Sigmoid colon (tissue), 7 donors: ENCODE measurements at places on chromosomes 2 and 18. TPM values are rescaled to one million over a fixed set of nuclear protein-coding genes. Genes with fewer than 3 reads are reported as not detected.

The KCNS3 gene
- polyA plus RNA-seq, result 4.2 TPM

GRCh38 chr18:46772357-46772756 lies 15.5 kb upstream of the ST8SIA5 start:
- no peaks in the 10 kb centered on the region for H3K36me3 ChIP-seq
- H3K4me3 ChIP-seq, result no peak overlapping the region
- H3K27ac ChIP-seq, result no peak overlapping the region
- no peak for DNase-seq

- no peaks in the 10 kb centered on the region for H3K4me1 ChIP-seq
- H3K4me3 ChIP-seq, result no peak overlapping the region
- H3K36me3 ChIP-seq, result no peaks in the 10 kb centered on the region
- no peak for DNase-seq
- H3K27ac ChIP-seq, result no peak overlapping the region
- no peaks in the 10 kb centered on the region for H3K27me3 ChIP-seq
Measured at GRCh38 chr18:30639361-30639760, 403.2 kb downstream of the DSC3 start.

The UGT1A8 gene
- 8.8 TPM for polyA plus RNA-seq

GRCh38 chr2:164485541-164485940 lies 135.7 kb downstream of the GRB14 start:
- no peaks in the 10 kb centered on the region for H3K36me3 ChIP-seq
- DNase-seq, result no peak
- H3K4me3 ChIP-seq, result no peak overlapping the region
- H3K27ac ChIP-seq, result no peak overlapping the region
- no peaks in the 10 kb centered on the region for H3K4me1 ChIP-seq

GRCh38 chr18:57587098-57587661 lies 678 bp upstream of the FECH start:
- H3K27ac ChIP-seq, result peak overlapping the region; percentile 89
- no peaks in the 10 kb centered on the region for H3K36me3 ChIP-seq
- H3K4me1 ChIP-seq, result no peaks in the 10 kb centered on the region
- no peak overlapping the region for H3K4me3 ChIP-seq

The RPE gene
- 28.2 TPM for polyA plus RNA-seq

The ERLEC1 gene
- polyA plus RNA-seq, result 35.4 TPM

The DIPK1C gene
- not detected for polyA plus RNA-seq

The CDK5R2 gene
- not detected for polyA plus RNA-seq

The RSAD2 gene
- polyA plus RNA-seq, result 1.2 TPM

The RUFY4 gene
- polyA plus RNA-seq, result not detected

GRCh38 chr18:55479656-55480420 lies 108.2 kb downstream of the TCF4 start:
- no peak for DNase-seq
- H3K27ac ChIP-seq, result no peak overlapping the region
- no peaks in the 10 kb centered on the region for H3K27me3 ChIP-seq
- no peak overlapping the region for H3K4me3 ChIP-seq
